ENCODE measurements at places on chromosomes 1 and 21.

- DNase-seq: no peak
Observed at GRCh38 chr1:67304023-67304422, 3.6 kb upstream of the IL12RB2 start.

DNA sequence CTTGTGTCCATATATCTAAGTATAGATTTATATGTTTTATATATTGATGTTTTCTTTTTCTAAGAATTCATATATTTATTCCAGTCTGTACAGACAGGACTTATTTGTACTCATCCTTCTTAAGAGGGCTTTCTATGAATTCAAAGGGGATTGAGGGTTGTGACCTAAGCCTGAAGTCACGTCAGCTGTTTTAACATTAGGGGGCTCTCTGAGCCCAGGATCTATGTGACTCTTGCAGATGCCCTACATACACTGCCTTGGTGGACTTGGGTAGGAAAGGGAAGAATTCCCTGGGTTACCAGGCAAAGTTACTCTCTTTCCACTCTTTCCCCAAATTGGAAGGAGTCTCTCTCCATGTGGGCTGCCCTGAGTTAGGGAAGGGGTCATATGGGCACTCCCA, 283.8 kb upstream of the DAB1 start:
- no peak for DNase-seq

GRCh38 chr1:184483101-184483683, 96.4 kb downstream of the C1orf21 start:
- DNase-seq: peak; percentile 74

- no peak for DNase-seq
Observed at GRCh38 chr1:176903474-176903873, 261.0 kb downstream of the ASTN1 start.

DNA sequence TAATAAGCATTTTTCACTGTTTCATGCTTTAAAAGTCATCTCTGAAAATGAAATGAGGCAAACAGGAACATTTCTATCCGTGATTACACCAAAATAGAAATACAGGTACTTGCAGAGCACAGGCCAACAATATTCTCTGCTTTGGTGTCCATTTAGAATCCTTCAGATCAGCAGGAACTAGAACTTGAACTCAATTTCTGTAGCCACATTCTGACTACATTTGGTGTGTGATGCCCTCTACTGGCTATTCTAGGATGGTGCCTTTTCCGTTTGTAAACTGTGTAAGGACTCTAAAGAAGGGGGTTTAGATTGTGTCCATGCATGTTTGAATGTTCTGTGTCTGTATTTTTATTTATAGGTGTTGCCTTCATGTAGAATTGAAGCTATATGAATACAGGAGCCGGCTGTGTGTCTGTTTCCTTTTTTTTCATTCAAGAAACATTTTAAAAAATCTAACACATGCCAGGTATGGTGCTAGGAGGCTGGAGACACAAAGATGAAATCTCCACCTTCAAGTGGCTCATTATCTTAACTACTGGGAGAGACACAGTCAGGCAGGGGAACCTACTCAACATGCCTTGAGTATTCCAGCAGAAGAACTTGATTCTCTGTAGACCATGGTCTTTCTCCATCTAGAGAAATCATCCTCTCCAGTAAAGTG, 7.6 kb upstream of the ZNF326 start:
- DNase-seq: peak; percentile 69

GRCh38 chr1:233721004-233721595, 107.2 kb downstream of the KCNK1 start:
- no peak for DNase-seq

DNA sequence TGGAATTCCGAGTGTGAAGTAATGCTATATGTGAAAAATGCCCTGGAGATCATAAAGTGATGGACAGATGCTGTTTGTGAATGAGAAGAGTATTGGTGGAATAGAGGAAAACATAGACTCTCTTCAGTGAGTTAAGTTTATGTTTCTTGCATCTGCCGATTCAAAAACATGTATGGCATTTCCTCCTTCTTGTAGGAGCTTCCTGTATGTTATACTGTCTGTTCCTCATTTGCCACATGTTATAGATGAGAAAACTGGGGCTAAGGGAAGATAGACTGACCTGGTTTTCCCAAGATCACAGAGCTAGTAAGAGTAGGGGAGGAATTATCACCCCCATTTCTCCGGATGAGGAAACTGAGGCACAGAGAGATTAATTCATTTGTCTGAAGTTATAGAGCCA, 41.1 kb upstream of the IL20 start:
- DNase-seq: peak; percentile 56

DNA sequence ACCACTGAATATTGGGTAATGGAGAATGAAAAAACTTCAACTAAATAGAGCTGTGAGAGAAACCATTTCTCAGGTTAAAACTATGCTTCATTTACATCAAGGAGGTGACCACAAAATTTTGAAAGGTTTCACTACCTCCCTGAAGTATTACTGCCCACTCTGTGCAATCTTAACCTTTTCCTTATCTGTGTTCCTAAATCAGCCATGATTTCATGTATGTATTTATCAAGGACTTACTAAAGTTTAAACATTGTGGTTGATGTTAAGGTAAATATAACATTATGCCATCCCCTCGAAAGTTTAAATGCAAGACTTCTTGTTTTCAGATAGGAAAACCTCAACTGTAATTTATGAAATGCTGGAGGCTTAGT, 84.4 kb downstream of the CLEC20A start:
- DNase-seq: no peak

DNA sequence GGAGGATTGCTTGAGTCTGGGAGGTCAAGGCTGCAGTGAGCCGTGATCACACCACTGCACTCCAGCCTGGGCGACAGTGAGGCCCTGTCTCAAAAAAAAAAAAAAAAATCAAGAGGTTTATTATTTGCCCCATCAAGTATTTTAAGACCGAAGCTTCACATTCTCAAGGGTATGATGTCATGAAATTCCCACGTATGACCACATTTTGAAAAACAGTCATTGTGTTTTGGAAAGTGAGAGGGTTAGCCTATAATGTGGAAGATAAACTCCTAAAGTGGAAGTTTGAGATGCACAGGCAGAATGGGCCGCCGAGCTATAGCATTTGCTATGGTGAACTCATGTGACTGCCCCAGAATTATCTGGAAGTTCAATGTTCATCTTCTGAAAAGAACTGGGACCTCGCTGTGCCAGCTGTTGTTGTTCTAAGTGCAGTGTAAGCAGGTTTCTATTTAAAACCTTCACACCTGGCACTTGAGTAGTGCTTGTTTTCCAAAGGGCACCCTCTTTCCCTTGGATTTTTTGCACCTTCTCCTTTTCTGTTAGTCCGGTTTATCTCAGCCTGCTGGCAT, 96.9 kb upstream of the SLC25A33 start:
- DNase-seq: no peak

DNA sequence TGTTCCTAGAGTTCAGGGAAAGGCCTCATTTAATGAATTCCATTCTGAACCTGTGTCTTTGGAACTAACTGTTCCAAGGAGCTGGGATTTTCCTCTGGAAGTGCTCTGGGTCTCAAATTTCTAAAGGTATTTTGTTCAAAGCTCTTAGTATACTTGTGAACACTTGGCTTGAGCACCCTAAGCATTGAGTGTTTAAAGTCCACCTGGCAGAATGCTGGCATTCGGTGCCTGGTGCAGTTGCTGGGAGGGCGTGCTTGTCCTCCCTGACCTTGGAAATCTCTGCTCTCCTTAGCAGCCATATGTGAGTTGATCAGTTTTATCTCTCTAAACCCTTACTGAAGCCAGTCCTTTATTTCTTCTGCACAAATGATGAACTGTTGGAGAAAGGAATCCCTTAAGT, 3.0 kb downstream of the MTARC2 start:
- DNase-seq: no peak

GRCh38 chr21:25314247-25314646, 293.0 kb downstream of the MRPL39 start:
- no peak for DNase-seq

DNA sequence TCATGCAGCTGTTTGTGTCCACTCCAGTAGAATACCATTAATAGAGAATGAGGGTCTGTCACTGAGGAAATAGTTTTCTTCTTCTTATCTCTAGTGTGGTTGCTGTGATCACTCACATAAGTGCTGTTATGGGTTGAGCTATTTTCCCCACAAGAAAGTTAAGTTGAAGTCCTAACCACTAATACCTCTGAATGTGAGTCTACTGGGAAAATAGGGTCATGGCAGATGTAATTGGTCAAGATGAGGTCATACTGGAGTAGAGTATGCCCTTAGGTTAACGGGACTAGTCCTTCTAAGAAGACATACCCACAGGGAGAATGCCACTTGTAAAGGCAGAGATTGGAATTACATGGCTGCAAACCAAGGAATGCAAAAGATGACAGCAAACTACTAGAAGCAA, 70.5 kb upstream of the COL24A1 start:
- DNase-seq: no peak

DNA sequence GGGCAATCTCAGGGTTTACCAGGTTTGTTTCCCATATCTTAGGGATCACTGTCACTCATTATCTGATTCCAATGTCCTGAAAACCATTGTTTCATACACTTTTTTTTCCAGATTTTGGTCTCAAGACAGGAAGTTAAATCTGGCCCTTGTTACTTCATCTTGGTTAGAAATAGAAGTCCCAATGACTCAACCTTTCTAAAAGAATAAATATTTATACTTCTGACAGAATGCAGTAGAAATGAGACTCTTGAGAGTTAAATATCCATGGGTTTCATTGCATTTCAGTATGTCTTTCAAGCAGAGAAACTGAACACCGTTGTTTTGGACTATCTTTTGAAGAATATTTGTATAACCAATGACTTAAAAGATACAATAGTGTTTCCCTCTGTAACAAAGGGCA, 19.8 kb upstream of the VCAM1 start:
- DNase-seq: no peak

DNA sequence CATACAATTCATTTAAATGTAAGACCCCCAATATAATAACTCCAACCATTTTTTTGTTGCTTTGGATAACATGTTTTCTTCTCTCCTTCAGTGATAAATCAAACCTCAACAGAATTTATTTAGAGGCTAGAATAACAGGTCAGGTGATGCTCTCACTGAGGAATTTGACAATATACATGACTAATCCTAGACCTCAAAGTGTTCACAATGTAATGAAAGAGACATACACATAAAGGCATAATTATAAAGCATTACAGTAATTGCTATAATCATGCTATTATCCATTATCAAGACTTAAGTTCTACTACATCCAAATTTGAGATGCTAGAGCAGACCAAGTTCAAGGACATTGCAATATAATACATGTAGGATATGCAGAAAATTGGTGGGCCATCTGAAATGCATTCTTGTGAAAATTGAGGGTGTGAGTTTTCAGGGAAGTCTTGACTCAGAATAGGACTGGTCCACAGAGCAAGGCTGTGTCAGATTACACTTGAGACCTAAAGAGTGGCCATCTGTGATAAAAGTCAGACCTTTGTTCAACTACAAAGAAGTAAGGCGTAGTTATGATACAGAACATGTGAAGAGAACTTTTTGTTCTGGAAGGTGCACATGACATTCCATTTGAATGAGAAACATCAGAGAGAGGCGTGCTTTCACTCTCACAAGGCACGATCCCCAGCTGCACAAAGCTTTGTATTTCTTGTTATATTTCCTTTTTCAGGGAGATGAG, 45.5 kb downstream of the UTP25 start:
- no peak for DNase-seq

GRCh38 chr21:46399686-46400085, 59.0 kb upstream of the DIP2A start:
- no peak for DNase-seq

- no peak for DNase-seq
Observed at GRCh38 chr1:109882288-109883245, 28.1 kb upstream of the CSF1 start.

- peak; percentile 96 for DNase-seq
Observed at GRCh38 chr1:206012086-206012859, 9.1 kb upstream of the RAB7B start.

DNA sequence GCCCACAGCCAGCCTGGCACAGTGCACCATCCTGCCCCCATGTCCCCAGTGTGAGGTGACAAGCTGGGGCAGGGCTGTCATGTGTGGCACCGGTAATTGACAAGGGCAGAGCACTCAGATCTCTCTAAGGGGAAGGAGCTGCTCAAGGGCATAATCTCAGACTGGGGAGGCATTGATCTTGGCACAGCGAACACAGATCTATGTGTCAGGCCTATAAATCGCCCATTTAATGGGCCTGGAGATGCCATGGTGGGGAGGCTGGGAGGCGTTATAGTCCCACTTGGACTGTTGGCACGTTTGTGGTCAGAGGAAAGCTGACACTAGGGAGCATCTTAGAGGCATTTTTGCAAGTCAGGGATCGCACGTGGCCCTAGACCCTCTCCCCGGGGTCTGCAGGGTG, 594.1 kb downstream of the PTPRU start:
- no peak for DNase-seq

GRCh38 chr1:212067787-212068186, 32.2 kb downstream of the DTL start:
- no peak for DNase-seq

DNA sequence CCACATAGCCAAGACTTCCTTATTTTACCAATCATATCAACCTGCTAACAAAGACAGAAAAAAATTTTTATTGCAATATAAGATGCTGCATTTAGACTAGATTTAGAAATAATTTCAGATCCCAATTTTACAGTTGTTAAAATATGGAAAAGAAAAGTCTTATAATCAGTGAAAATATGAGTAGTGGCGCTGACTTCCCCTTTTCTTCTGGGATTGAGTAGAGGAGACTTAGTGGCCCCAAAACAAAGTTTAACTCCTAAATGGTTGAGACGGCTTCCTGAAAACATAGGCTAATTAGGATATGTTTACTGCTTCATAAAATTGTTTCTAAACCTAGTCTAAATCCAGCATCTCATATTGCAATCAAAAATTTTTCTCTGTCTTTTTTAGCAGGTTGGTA, 68.4 kb downstream of the RAB3GAP2 start:
- no peak for DNase-seq

DNA sequence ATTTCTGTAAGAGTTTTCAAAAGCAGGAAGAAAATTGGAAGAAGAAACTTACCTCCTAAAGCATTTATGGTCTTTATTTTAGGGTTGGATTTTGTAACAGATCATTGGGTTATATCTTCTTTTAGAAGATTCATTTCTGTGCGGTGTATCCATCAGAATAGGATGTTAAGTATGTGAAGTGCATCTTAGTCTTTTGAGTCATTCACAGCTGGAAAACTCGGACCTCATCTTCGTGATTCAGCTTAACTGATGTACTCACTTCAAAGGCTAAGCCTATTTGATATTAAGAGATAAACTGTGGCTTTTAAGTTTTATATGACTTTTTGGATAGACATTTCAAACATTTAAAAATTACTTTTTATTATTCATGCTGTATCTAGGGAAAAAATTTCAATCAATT, 56.3 kb downstream of the GIPC2 start:
- DNase-seq: no peak

GRCh38 chr1:24541711-24542346, 14.1 kb upstream of the NCMAP start:
- DNase-seq: peak; percentile 54

GRCh38 chr1:202860744-202861419, 28.1 kb downstream of the RABIF start:
- no peak for DNase-seq

- no peak for DNase-seq
Observed at GRCh38 chr1:175081983-175082382, 14.3 kb downstream of the TNN start.
